ENCODE measurements at places on chromosomes 3 and 15.

GRCh38 chr15:89338036-89338435 is 3.4 kb upstream of the POLG start:
- no peak for DNase-seq

GRCh38 chr15:76730262-76730661 is 174.9 kb downstream of the SCAPER start:
- DNase-seq: no peak

GRCh38 chr15:33136353-33136752 is 58.2 kb downstream of the FMN1 start:
- DNase-seq: no peak

- DNase-seq: no peak
These were observed 22.9 kb upstream of the TPM1 start for GRCh38 chr15:63019511-63020109.

GRCh38 chr15:60072826-60073465 is 68.8 kb downstream of the FOXB1 start:
- no peak for DNase-seq

- DNase-seq: peak; percentile 6
These were observed 621.8 kb downstream of the MECOM start for GRCh38 chr3:169041677-169042171.

DNA sequence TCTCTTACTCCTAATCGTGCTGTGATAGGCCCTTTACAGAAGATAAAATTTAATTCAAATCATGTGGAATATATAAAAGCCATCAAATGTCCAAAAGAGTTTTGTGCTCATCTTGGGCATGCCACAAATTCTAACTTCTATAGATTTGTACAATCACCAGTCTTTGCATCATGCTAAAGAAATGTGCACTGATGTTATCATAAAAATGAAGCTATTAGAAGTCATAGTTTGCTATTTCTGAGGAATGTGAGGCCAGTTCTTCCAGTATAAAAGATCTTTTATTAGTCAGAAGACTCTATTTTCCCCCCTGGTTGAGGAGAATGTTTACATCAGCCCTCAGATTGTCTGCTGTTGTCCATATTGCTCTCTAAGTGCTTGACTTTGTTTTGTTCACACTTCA is 2.1 kb upstream of the ANXA2 start:
- no peak for DNase-seq

GRCh38 chr3:95310560-95310959 is 1247.7 kb downstream of the NSUN3 start:
- DNase-seq: no peak

GRCh38 chr15:34336991-34337556 is 507 bp downstream of the SLC12A6 start:
- DNase-seq: peak; percentile 39

GRCh38 chr15:69887009-69887408 is 210.7 kb downstream of the TLE3 start:
- DNase-seq: no peak

DNA sequence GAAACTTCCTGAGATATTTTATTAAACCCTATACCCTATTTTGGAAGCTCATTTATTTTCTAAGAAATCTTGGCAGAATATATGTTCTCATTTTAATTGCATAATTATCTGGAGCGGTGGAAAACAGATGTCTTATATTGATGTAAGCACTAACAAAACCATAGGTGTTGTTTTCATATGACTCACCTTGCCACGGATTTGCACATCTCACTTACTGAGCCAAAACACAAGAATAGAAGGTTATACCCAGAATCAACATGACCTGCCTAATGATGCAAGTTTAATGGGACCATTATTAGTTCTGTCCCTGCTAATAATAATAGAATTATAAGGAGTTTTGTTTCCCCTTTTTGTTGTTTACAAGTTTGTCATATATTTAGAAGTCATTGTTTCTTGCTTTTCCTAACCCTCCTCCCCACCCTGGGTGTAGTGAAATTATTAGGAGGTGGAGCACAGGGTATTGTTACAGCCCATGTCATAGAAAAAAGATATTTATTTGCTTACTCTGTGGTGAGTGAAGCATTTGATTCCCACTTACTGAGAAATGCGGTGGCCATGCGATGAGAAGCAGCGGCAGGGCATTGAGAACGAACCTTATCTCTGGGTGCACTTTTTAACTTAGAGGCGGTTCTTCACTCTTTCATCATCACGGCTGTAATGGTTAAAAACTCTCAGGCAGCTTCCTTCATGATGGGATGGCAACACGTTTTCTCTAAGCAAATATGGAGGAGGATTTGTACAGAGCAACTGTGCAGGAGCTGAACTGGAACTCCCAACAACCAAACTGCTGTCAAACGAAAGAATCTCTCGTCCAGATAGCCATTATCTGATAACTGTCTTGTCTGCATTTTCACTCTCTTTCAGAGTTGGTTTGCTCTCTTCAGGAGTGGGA is 521 bp downstream of the IL5RA start:
- DNase-seq: peak; percentile 0

DNA sequence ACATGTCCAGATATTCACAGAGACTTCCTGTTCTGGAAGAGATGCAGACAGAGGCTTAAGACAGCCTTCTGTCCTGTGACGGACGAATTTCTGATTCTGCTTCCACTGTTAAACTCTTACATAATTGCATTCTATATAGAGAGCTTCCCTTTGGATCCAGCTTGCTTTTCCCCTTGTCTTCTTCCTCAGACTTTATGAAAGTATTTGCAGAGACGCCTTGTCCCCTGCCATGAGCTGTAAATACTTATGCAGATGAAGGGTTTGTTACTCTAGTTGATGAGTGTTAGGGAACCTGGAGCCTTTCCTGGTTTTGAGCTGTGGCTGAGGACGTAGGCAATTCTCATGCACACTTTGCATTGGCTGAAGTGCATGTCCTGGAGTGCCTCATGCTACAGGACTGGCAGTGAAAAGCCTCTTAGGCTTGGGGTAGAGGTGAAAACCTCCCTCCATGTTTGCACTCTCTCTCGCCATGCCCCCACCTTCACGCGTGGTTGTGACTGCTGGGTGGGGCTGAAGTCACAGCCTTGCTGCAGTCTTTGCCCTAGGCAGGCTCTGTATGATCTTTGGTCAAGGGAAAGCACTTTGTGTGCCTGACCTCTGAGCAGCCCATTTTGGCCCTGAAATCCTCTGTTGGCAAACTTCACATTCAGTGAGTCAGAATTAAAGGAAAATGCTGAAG is 286.6 kb downstream of the PTPRG start:
- no peak for DNase-seq

DNA sequence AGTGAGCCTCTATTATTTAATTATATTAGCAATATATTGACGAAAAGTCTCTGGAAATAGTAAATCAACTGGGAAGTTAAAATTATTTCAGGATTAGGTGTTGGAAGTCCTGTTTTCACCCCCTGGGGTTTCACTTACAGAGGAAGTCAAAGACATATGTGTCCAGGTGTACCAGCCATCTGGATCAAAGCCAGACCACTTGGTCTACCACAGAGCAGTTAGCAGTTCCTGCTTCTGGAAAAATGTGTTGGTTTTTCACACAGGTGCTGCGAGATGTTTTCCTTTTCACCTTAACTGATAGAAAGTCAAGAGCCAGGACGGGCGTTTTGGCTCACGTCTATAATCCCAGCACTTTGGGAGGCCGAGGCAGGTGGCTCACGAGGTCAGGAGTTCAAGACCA is 13.1 kb downstream of the MME start:
- peak; percentile 98 for DNase-seq

DNA sequence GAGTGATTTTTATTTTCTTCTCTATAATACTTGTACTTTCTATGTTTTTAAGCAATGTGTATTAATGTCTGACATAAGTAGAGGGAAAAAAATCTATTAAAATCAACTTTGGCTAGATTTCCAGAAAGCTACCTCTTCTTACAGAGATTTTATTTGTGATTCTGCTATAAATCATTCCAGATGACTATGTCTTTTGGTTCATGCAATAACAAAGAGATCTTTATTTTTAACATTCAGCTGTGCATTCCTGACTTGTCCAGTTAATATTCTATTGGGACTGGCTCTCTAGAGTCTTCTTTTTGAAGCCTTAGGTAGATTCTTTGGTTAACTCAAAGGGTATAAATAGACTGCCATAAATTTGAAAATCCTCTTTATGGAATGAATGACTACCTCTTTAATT is 74.3 kb upstream of the ARPP21 start:
- no peak for DNase-seq

GRCh38 chr15:90301707-90302300 is 36.3 kb downstream of the NGRN start:
- no peak for DNase-seq

DNA sequence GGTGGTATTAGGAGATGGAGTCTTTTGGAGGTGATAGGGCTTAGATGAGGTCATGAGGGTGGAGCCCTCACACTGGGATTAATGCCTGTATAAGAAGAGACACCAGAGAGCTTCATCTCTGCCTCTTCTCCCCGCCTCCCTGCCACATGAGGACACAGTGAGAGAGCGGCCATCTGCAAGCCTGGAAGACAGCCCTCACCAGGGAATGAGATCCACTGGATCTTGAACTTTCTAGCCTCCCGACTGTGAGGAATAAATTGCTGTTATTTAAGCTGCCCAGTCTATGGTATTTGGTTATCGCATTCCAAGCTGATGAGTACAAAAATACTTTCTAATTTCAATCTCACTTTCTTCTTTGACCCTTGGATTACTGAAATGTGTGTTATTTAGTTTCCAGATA is 121.4 kb downstream of the OCA2 start:
- DNase-seq: no peak

DNA sequence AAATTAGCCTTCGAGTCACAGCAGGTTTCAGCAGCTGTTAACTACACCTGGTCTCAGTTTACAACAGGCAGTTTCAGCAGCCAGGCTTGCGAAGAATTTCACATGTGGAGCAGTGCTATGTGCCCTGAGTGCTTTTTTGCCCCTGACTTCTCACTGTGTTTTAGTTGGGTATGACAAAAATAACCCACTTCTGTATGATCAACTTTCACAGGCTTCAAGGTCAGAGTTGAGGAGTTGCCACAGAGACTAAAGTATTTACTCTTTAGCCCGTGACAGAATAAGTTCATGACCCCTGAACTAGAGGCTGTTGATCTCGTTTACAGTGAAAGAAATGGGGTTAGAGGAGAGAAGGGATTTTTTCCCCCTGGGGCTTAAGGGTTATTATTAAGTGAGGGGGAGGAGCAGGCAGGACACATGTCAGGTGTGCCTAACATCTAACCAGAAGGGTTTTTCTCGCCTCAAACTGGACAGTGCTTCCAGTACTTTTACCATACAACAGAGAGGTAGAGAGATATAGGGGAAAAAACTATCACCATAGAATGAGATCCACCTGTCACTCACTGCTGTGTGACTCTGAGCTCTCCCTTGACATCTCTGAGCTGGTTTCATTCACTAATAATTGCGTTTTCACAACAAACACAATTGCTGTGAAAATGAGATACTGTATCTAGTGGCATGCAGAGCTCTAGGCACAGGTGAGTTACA is 14.0 kb upstream of the TOPBP1 start:
- DNase-seq: no peak

- peak; percentile 27 for DNase-seq
These were observed 84.2 kb upstream of the TBL1XR1 start for GRCh38 chr3:177281292-177282118.

DNA sequence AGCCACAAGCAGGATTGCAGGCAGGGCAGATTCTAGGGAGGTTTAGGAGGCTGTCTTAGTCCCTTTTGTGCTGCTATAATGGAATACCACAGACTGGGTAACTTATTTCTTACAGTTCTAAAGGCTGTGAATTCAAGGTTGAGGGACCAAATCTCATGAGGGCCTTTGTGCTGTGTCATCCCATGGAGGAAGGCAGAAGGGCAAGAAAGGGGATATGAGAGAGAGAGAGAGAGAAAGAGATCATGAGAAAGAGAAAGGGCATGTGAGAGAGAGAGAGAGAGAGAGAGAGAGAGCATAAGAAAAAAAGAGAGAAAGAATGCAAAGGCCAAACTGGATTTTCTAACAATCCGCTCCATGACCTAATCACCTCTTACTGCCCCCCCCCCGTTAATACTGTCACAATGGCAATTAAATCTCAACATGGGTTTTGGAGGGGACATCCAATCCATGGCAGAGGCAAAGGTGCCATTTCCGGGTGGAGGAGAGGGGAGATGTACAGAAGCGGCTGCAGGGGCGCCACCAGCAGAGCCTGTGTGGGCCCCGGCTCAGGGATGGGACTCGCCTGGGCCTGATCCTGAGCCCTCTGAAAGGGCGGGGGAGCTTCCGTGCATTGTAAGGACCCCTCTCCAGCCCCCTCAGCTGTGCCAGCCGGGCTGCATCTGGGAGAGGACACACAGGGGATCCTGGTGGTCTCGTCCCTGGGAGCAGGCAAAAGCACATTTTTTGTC is 20.5 kb downstream of the MRPS11 start:
- no peak for DNase-seq

DNA sequence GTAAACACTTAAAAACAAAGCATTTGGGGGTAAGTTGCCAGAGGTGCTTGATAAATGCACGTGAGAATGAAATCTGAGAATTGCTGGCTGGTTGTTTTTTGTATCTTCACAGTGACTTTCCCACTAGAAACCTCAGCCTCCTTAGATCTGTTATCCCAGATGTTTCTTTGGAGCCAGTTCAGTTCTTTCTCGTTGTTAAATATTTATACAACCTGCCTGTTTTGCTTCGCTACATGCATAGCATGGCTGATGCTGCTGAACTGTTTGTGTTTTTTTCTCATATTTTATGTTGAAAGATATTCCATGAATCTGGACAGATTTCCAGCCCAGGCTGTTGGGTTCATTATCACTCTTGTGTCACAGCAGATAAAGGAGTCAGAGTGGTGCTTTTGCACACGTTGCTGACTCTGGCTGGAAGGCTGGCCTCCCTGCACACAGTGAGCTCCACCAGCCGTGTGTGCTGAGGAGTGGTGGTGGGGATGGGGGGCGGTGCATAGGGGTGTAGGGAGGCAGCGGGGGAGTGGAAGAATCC is 80.2 kb downstream of the ARNT2 start:
- DNase-seq: no peak

GRCh38 chr15:24956111-24956838 is 1.5 kb downstream of the SNRPN start:
- peak; percentile 88 for DNase-seq

DNA sequence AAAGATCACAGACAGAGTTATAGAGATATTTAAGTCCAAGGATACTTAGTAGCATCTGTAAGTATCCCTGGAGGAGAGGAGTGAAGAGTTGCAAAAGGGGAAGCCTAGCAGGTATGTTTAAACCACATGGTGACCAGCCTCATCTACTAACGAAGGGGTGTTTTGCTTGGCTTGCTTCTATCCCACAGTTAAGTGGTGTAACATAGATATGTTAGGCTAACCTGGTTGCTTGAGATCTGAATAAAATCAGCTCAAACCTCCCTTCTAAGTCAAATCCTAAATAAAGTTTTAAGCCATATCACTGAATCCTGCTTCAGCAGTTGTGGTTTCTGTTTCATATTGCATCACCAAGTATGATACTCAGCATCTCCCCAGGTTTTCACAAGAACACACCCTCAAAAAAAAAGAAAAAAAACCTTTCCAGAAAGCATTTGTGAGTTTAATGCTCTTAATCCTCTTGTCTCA is 880.2 kb downstream of the ROBO1 start:
- no peak for DNase-seq

DNA sequence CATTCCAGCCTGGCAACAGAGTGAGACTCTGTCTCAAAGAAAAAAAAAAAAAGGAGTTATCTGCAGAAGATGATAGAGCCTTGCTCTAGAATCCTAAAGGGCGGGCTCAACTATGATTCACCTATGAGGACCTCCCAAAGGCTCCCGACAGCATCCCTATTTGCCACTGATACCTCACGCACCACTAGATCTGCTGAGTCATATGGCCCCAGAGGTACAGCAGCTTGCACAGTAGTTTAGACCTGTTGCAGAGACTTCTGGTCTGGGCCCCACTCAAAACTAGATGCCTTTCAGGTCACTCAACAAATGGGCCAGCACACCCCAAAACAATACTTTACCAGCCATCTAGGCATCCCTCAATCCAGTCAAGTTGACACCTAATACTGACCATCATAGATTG is 38.1 kb upstream of the PTX3 start:
- no peak for DNase-seq

Data from NCI-H2081 (cell line).